ENCODE measurements at places on chromosomes 6 and 20.

GRCh38 chr20:2151858-2152281 lies 50.2 kb downstream of the STK35 start:
- DNase-seq: peak; percentile 60

- peak; percentile 65 for DNase-seq
Measured at GRCh38 chr20:10649797-10650160, 24.0 kb downstream of the JAG1 start.

DNA sequence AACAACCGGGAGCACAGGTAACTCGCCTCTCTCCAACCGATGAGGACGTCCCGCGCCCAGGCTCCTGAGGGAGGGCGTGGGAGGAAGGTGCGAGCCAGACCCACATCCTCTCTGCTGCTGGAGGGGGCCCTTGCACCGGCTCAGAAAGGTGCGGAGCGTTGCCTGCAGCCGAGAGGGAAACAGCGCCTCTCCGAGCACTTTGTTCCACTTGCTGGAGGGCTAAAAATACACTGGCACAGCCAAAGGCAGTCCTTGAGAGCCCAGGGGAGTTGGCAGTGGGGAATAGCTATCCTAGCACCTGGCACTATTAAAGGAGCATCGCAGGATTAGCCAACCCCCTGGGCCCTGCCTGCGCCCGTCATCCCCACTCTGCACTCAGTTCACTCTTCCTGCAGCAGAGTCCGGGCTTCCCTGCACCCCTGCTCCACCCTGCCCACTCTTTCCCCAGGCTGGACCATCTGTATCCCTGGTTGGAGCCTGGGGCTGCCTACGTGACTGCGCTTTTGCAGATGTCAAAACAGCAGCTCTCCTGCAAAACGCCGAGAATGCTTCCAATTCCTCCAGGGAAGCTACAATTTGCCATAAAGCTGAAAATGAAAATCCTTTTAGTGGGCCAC lies 108.9 kb downstream of the SNX5 start:
- DNase-seq: no peak

DNA sequence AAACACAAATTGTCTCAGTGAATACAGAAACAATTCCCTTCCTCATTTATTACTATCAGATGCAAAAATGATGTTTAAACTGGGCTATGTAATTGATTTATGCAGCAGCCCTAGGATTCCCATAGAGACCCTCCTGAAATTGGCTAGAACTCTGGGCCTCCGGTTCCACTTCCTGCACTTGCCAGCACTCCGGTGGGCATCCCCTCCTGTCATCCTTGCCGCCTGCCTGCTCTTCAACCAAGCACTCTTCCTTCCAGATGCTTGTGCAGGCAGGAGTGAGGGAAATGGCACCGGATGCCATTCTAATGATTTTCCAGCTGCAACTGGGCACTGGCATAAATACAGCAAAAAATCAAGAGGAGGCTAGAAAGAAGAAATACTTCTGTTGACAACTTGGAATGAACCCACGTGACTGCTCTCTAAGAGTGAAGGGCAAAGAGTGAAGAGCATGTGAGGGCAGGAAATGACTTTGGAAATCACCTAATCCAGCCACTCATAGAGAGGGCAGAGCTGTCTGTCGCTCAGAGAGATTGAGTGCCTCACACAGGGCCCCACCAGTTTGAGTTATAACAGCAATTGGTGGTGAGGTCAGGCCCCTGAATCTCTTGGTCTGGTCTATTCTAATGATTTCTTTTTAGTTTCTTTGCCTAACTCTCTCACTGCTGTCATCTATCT lies 3.7 kb upstream of the NEDD9 start:
- peak; percentile 41 for DNase-seq

GRCh38 chr6:114534813-114535212 lies 192.0 kb upstream of the HS3ST5 start:
- no peak for DNase-seq

- no peak for DNase-seq
Measured at GRCh38 chr6:117409420-117409819, 16.3 kb downstream of the ROS1 start.

GRCh38 chr20:2163757-2164156 lies 62.1 kb downstream of the STK35 start:
- no peak for DNase-seq

DNA sequence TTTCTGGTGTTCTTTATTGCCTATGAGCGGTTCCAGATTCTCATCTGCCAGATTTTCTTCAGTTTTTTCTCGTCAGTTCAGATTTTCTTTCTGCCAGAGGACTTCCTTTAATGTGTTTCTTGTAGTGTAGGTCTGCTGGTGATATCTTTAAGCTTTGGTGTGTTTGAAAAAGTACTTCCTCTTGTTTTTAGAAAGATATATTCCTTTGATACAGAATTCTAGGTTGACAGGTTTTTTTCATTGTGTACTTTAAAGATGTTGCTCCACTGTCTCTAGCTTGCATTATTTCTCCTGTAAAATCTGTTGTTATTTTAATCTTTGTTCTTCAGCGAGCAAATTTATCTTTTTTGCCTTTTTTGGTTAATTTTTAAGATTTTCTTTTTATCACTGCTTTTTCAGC lies 36.9 kb downstream of the ASXL1 start:
- DNase-seq: no peak

DNA sequence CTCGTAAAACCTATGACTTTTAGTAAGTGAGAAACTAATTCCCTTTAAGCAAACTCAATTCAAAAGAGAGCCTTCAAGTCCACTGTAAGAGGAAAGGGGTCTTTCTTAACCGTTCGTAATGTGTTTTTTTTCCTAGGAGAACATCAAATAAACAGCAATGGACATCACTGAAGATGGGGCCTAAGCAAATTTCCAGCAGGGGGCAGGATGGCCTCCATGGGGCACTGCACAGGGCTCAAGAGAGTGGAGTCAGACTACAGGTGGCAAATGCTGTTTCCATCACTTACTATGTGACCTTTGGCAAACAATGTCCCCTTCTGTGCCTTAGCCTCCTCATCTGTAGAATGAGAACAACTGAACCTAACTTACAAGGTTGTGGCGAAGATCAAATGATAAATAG lies 88.7 kb downstream of the ARHGAP18 start:
- DNase-seq: no peak

- DNase-seq: no peak
Measured at GRCh38 chr6:3838992-3839867, 9.9 kb upstream of the FAM50B start.

GRCh38 chr20:7392542-7393206 lies 547.6 kb downstream of the HAO1 start:
- DNase-seq: peak; percentile 65

DNA sequence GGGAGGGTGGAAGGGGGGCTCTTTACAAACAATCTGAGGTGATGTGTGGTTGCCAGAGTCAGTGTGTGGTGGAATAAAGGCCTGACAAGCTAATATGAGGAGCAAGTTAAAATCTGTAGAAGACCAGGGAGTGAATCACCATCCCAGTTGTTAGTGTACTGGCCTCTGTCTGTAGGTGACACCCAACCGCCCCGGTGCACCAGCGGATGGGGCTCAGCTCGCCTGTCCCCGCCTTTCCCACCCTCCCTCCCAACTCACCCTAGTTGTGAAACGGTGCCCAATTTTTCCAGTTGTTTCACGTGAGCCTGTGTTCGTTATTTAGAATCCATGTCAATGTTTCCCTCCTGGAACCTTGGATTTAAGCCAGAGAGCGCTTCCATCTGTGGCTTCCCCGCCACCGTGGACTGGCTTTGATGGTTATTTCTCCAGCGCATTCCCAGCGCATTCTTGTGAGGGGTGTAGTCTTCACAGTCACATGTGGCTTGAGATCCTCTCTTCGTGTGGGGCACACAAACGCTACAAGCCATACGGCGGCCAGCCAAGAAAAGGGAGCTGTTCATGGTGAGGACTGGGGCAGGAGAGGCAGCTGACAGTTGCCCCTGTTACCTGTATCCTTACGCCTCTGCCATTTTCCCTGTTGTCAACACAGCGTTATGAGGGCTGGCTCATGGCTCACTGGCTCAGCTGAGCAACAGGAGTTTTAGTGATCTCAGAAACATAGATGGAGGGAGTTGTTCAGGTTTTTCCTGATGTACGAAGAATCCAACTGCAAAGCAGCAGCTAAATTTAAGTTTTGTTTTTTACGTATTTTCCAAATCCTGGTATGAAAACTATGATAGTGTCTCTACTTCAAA lies 137.6 kb downstream of the ZDHHC14 start:
- DNase-seq: peak; percentile 74

DNA sequence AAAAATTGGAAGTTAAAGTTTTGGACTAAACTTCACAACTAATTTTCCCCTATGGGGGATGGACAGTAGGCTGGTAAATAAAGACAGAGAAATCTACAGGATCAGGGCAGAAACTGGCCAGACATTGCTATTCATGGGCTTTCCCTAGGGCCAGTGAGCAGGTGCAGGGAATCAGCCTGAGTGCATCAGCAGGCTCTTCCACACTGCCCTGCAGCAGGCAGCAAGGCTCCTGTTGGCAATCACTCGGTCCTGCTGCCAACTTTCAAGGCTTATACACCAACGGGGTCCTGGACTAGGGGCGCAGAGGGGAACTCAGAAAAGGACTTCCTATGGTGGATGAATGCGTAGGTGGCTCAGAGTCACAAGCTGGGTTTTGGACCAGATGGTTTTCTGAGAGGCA lies 59.8 kb upstream of the NHSL1 start:
- no peak for DNase-seq

DNA sequence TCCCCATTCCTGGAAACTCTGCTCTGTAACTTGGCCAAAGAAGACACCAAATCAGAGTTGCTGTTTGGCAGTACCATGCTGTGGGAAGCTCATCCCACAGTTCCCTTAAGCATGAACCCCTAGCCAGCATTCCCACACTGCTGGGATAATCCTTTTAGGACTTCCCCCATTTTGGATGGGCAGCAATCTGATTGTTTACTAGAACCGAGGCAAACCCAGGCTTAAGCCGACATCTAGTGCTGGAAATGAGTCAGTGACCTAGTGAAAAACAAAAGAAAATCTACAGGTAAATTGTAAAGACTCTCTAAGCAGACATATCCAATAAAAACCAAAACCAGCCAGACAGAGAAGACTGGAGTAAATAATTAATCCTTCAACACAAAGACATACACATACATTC lies 5.2 kb downstream of the DNAH8 start:
- no peak for DNase-seq

- DNase-seq: peak; percentile 81
Measured at GRCh38 chr20:32031007-32031958, 20.8 kb upstream of the HCK start.

- DNase-seq: peak; percentile 90
Measured at GRCh38 chr6:9225441-9225871, 790.1 kb upstream of the SLC35B3 start.

DNA sequence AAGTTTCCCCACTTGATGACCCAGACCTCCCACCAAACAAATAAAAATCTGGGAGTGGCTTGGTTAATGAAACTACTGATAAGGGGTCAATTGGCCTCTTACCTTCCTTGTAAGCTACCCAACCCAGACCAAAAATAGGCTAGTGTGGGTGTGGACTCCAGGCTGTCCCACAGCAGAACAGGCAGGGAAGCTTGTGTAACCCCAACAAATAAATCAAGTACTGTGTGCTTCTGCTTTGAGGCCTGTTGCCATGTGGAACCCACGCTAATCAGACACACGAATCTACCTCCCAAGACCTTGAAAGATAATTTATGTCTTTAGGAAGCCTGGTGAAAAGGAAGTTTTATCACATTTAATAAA lies 33.7 kb upstream of the PAQR8 start:
- DNase-seq: no peak

- peak; percentile 40 for DNase-seq
Measured at GRCh38 chr6:126812651-126813050, 305.8 kb upstream of the RSPO3 start.

GRCh38 chr6:138239774-138240173 lies 21.5 kb upstream of the PBOV1 start:
- DNase-seq: no peak

DNA sequence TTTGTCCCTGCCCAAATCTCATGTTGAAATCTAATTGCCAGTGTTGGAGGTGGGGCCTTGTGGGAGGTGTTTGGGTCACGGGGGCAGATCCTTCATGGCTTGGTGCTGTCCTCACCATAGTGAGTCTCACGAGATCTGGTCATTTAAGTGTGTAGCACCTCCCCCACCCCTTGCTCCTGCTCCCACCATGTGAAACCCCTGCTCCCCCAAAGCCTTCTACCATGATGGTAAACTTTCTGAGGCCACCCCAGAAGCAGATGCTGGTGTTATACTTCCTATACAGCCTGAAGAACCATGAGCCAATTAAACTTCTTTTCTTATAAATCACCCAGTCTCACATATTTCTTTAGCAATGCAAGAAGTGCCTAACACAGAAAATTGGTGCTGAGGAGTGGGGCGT lies 19.9 kb upstream of the THBS2 start:
- no peak for DNase-seq

- DNase-seq: no peak
Measured at GRCh38 chr20:41268917-41269652, 48.4 kb downstream of the ZHX3 start.

- no peak for DNase-seq
Measured at GRCh38 chr6:132481189-132481588, 31.7 kb downstream of the STX7 start.

- DNase-seq: no peak
Measured at GRCh38 chr6:123668063-123668462, 31.3 kb upstream of the TRDN start.

- no peak for DNase-seq
Measured at GRCh38 chr20:17965042-17965697, 3.4 kb downstream of the SNX5 start.

- DNase-seq: no peak
Measured at GRCh38 chr6:134122775-134123174, 70.4 kb upstream of the SLC2A12 start.

DNA sequence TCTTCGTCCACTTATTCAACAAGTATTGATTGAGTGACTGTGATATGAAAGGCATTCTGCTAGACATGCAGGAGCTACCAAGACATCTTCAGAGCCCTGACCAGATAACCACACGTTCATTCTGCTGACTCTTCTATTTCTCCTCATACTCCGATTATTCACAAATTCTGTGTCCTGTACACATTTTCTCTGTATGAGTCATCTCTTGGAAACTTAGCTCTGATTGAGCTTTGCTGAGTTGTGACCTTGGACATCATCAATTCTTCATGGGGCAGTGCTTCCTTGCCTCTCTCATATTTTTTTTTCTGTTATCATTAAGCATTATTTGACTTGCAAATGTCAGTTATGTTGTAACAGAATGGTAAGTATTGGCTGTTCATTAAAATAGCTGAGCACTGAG lies 351.6 kb upstream of the CNR1 start:
- no peak for DNase-seq

- no peak for DNase-seq
Measured at GRCh38 chr6:45535933-45536332, 158.2 kb upstream of the SUPT3H start.

GRCh38 chr6:21845018-21845417 lies 251.5 kb downstream of the SOX4 start:
- no peak for DNase-seq

GRCh38 chr20:54292185-54292584 lies 84.3 kb downstream of the PFDN4 start:
- DNase-seq: peak; percentile 63
